ENCODE measurements at places on chromosomes 7 and 10.

- no peak for DNase-seq
Measured at GRCh38 chr10:30029872-30030256, 29.5 kb downstream of the JCAD start.

GRCh38 chr7:26534649-26535482 lies 243.2 kb downstream of the SNX10 start:
- DNase-seq = no peak

DNA sequence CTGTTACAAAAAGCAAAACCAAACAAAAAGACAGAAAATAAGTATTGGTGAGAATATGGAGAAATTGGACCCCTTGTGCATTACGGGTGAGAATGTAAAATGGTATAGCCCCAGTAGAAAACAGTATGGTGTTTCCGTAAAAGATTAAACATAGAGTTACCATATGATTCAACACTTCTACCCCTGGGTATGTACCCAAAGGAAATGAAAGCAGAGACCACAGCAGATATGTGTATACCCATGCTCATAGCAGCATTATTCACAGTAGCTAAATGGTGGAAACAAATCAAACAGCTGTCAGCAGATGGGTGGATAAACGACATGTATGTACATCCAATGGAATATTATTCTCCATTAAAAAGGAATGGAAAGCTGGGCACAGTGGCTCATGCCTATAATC lies 42.4 kb downstream of the STARD3NL start:
- no peak for DNase-seq

DNA sequence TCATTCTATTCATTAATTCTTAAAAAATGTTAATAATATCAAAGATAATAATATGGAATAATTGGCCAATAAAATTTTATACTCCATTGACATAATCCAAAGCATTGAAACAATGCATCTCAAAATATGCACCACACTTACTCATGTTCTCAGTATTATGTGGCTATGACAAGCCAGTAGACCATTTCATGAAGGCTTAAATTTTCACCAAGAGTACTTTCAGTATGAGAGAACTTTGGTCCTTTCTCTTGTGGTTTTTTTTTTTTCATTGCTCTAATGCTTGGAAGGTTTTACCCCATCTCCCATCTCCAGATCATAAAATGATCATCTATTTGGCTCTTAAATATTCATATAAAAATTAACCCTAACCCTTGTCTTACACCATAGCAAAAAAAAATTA lies 45.5 kb upstream of the TMEM140 start:
- no peak for DNase-seq

DNA sequence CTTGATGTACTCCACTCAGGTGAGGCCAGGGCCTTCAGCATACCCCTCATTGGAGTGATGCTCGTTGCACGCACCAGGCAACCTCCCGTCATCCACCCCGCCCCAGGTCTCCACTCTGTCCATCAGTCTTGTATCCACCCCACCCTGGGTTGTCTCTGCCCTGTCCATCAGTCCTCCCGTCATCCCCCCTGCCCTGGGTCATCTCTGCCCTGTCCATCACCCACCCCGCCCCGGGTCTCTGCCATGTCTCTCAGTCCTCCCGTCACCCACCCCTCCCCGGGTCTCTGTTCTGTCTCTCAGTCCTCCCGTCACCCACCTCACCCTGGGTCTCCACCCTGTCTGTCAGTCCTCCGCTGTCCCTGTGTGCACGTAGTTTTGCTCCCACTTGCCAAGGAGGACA lies 59.9 kb downstream of the WDR37 start:
- DNase-seq = no peak

GRCh38 chr10:128884496-128885072 lies 582.5 kb upstream of the MGMT start:
- no peak for DNase-seq

Data from stimulated activated CD8-positive, alpha-beta memory T cell treated with anti-CD3 and anti-CD28 coated beads, Interleukin-2, amount 100 ng/mL, for 48 hours (primary cell).